Aortic smooth muscle cell (primary cell): ENCODE measurements at places on chromosomes 1 and 21. TPM values are rescaled to one million over a fixed set of nuclear protein-coding genes. Genes with fewer than 3 reads are reported as not detected.

The LYPD8 gene
- total RNA-seq: not detected in 2 replicates

The NUAK2 gene
- total RNA-seq: 2.0 and 2.5 TPM in 2 replicates

The PGLYRP4 gene
- not detected in 2 replicates for total RNA-seq

The LEFTY2 gene
- 0.06 TPM in 1 of 2 replicates, not detected in the other for total RNA-seq

The DLGAP3 gene
- total RNA-seq: under 0.01 TPM in 1 of 2 replicates, not detected in the other

The CELA3A gene
- total RNA-seq: not detected in 2 replicates

The CD1E gene
- total RNA-seq: not detected in 2 replicates

The OPTC gene
- not detected in 2 replicates for total RNA-seq

The KIF21B gene
- 0.12 and 0.13 TPM in 2 replicates for total RNA-seq

The TGFB2 gene
- total RNA-seq: 5.7 and 12.4 TPM in 2 replicates

The RBM11 gene
- total RNA-seq: not detected in 2 replicates

The AJAP1 gene
- total RNA-seq: not detected in 2 replicates

The BNIPL gene
- total RNA-seq: 0.25 and 0.40 TPM in 2 replicates

The FBXO28 gene
- 27.1 and 35.9 TPM in 2 replicates for total RNA-seq

The LCE2A gene
- not detected in 2 replicates for total RNA-seq

The CYP4X1 gene
- total RNA-seq: 7.4 and 11.6 TPM in 2 replicates

The AGT gene
- total RNA-seq: 1.3 and 1.5 TPM in 2 replicates

The GJA9 gene
- not detected in 2 replicates for total RNA-seq

The RGS18 gene
- total RNA-seq: not detected in 2 replicates

The CNR2 gene
- not detected in 2 replicates for total RNA-seq

The CLIC6 gene
- total RNA-seq: 0.12 and 0.13 TPM in 2 replicates

The GJA8 gene
- not detected in 2 replicates for total RNA-seq

The CFHR4 gene
- total RNA-seq: not detected in 2 replicates

The A3GALT2 gene
- total RNA-seq: not detected in 2 replicates
